Lung microvascular endothelial cell (primary cell): ENCODE measurements at places on chromosomes 4 and X.
A peak's percentile ranks its signal among the peaks of the same experiment; 100 is the strongest.

DNA sequence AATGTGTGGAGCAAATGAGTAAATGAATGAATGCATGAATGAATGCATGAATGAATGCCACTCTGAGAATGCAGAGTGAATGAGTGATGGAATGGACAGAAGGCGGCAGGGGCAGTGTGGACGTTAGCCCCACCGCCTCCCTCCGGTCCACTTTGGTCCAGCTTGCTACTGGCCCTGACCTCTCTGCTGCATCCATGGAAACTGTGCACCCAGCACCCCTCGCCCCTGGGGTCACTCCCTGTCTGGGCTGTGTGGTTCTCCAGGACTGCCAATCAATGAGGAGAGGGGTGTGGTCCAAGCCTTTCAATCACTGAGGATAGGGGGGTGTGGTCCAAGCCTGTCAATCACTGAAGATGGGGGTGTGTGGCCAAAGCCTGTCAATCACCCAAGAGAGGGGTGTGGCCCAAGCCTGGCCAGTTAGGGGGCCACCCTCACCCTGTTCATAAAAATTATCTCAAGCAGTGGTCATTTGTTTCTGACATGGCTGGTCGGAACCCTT is 39.2 kb upstream of the ASMTL start:
- peak; percentile 19 for DNase-seq

- DNase-seq, result peak; percentile 53
Observed at GRCh38 chrX:41759817-41760216, 35.8 kb downstream of the GPR82 start.

DNA sequence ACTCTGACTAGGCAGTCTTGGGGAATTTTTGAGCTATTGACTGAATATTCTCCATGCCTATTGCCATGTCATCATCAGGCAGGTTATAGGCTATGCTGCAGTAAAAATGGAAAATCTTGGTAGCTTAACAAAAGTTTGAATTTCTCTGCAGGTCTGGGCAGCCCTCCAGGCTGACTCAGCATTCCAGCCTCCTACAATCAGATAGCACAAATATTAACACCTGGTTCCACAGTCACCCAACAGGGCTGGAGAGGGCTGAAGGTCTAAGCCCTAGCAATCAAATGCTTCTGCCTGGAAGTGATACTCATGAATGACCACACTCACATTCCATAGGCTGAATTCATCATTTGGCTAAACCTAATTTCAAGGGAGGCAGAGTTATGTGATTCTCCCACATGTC is 9.6 kb upstream of the PPP3CA start:
- peak; percentile 56 for DNase-seq

- DNase-seq, result no peak
Observed at GRCh38 chr4:1427010-1427409, 20.8 kb upstream of the NKX1-1 start.

DNA sequence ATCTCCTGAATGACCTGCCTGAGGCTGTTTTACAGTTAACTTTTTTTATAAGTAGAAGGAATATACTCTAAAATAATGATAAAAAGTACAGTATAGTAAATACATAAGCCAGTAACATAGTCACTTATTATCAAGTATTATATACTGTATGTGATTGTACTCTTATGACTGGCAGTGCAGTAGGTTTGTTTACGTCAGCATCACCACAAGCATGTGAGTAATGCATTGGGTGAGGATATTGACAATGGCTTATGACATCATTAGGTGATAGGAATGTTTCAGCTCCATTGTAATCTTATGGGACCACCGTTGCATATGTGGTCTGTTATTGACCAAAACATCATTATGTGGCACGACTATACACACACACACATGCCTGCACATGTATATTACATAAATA is 20.5 kb downstream of the NUDT9 start:
- no peak for DNase-seq

DNA sequence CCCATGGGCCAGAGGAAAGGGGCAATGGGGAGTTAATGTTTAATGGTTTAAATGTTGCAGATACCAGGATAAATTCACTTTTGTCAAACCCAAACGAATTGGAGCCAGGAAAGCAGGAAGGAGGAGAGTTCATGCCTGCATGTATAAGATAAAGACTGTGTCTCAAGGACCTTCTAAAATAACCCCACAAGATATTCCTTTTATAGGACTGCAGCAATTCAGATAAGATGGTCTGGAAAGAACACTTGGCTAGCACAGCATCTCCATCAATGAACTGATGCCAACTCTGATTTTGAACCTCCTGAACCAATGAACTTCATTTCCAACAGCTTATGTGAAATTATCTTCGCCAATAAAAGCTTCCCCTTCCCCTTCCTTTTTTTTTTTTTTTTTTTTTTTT is 31.3 kb upstream of the LONRF3 start:
- no peak for DNase-seq

- no peak for DNase-seq
Observed at GRCh38 chr4:6466756-6467381, 5.5 kb downstream of the PPP2R2C start.

DNA sequence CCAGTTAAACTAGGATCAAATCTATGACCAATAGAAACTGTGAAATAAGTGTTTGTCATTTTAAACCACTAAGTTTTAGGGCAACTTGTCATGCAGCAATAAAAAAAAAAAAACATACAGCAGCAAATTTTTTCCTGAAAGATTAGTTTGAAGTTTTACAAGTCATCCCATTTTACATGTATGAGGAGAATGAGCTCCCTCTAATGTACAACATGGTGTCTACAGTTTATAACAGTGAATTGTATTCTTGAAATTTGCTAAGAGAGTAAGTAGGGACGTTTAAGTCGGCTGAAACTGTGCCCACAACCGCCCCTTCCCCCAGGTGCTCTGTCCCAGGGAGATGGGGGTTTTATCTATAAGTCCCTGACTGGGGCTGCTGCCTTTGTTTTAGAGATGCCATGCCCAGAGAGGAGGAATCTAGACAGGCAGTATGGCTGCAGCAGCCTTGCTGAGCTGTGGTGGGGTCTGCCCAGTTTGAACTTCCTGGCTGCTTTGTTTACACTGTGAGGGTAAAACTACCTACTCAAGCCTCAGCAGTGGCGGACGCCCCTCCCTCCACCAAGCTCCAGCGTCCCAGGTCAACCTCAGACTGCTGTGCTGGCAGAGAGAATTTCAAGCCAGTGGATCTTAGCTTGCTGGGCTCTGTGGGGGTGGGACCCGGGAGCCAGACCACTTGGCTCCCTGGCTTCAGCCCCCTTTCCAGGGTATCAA is 499.3 kb upstream of the CT83 start:
- no peak for DNase-seq

DNA sequence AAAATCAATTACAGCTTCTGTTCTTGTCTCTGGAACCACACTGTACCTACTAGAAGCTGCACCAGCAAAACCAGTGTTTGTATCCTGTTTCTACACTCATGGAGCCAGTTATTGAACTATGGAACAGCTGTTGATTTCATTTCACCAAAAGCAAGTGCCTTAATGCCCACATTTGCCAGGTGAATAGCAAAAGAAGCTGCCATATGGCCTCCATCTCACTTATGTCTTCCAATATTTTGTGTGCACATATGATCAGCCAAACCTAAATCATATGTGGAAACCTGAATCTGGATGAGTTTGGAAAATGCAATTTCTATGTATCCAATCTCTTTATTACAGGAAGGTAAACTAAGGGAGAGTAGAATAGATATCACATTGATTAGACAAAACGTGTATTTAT is 415.8 kb upstream of the GRID2 start:
- DNase-seq, result no peak

DNA sequence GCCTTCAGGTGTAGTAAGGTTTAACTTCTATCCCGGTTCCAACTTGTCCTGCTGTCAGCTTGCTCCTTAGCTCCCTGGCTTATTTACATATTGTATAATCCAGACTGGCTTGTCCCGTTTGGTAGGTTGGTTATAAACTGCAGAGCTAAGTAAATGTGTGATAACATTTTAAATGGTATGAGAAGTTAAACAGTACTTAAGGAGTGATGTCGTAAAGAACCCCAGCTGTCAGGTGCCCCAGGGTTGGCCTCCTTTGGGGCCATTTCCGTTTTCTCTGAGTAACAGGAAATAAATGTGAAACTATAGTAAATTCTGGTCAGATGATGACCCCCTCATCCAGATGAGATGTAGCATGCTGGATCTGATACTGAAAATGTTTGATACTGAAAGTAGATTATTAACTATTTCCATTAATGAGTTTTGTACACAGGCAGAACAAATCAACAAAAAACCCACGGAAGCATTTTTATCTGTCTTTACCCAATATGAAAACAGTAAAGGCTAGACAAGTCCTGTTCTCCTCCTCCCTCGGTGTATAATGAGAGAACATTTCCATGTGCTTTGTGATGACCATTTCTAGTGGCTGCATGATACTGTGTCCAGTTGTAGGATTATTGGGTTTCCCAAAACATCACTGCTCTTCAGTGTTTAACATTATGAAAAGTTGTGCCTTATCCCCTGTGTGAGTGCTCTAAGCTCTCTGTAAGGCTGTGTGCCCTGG is 22.4 kb downstream of the GAB1 start:
- peak; percentile 94 for DNase-seq

DNA sequence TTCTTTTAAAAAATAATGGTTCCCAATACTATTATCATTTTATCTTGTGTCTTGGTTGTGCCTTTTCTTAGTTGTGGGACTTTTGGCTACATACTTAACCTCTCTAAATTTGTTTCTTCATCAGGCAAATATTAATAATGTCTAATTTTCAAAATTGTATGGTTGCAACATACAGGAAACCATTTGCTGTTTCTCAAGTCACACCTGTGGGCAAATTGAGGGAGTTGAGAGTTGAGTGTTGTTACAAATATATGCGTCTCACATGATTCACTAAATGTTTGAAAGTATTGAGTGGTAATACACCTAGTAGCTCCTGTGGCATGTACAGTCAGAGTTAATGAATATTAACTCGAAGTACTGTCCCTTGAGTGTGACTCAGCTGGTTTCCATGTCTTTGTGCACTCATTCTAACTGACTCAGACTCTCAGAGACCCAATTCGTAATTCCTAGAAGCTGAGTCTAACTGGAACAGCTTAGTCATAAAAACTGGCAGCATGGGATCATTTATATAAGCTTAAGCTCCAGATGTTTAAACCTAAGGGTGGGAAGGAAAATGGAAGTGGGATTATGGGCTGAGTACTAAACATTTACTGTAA is 802.4 kb downstream of the TRIML1 start:
- DNase-seq, result no peak

GRCh38 chrX:140526171-140526570 is 21.3 kb upstream of the SOX3 start:
- no peak for DNase-seq

DNA sequence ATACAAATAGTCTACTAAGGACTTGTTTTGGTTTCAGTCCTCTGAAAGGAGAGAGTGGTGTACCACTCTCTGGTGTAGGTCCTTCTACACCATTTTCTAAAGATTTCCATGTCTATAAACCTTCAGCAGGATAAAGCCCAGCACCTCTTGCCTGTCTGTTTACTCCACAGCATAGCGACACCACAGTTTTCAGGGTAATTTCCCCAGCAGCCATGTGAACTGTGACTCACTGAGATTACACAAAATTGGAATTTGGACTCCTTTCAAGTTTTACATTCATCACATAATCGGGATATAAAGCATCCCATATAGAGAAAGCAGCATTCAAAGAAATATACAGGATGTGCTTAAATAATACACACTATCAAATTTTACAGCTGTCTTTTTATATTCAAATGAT is 229.6 kb downstream of the PRDM5 start:
- DNase-seq, result peak; percentile 89

GRCh38 chr4:183760326-183760725 is 101.2 kb downstream of the TRAPPC11 start:
- no peak for DNase-seq

DNA sequence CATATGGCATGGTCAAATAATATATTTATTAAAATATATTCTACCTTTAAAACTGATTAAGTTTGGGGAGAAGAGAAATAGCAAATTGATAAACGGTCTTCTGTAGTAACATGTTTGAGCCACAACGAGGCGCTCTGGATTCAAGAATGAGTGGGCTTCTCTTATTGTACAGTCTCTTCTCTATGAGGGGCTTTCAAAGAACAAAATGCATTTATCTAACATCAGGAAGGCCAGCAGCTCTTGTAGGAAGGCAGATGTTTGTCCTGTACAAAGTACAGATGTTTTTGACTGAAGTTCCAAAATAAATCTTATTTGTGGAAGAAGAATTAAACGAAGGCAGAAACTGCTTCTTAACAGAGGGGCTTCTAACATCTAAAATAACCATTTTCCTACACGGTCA is 153.6 kb downstream of the RASL11B start:
- DNase-seq, result peak; percentile 72

DNA sequence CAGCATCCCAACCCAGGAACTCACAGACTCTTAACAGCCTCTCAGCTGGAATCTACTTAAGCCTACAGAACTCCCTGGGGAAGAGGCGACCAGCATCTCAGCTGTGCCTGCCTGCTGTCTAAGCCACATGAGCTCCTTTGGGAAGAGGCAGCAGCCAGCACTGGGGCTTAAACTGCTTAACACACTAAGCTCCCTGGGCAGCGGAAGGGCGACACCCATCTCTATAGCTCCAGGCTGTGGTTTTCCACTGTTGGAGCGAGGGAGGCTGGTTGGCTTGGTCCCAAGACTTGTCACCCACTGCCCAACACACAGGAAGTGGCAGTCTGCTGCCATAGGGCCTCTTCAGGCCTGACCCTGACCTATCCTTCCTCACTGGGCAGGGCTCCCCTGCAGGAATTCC is 1544.1 kb upstream of the ADGRL3 start:
- DNase-seq, result no peak

GRCh38 chr4:142324572-142324971 is 521.5 kb downstream of the INPP4B start:
- no peak for DNase-seq

GRCh38 chr4:104749062-104749461 is 254.4 kb upstream of the CXXC4 start:
- no peak for DNase-seq

- DNase-seq, result no peak
Observed at GRCh38 chrX:95797344-95797743, 887.3 kb upstream of the DIAPH2 start.

DNA sequence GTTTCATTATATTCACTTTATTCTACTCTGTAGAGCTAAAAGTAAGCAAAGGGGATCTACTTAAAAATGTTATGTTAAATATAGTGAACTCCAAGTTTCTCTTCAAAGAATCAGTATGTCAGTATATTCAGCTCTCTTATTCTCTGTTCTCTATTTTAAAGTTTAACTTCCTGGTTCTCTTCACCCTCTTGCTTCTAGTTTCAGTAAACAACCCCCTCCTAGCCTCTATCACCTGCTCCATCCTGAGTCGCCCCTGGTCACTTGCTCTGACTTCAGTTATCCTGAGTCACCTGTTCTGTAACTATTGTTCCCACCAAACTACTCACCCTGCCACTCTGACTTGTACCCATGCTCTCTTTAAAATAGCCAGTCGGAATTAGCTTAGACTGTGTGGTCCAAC is 180.9 kb upstream of the AADAT start:
- DNase-seq, result no peak

DNA sequence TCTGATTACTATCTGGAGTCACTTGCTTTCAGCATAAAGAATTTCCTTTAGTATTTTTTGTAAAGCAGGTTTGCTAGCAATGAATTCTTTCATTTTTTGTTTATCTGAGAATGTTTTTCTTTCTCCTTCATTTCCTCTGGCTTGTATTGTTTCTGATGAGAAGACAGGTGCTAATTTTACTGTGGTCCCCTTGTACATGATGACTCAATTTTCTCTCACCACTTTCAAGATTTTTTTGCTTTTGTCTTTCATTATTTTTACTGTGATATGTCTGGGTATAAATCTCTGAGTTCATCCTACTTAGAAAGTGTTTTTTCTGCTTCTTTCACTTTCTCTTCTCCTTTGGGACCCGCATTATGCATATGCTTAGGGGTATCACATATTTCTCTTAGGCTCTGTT is 62.6 kb downstream of the PKD2 start:
- peak; percentile 55 for DNase-seq
